ENCODE measurements at places on chromosomes 11 and 22. TPM values are rescaled to one million over a fixed set of nuclear protein-coding genes. Genes with fewer than 3 reads are reported as not detected.

The DENND5A gene
- 132 TPM for total RNA-seq

The OAF gene
- total RNA-seq: 17.8 TPM

The LRRC74B gene
- not detected for total RNA-seq

The SESN3 gene
- 10.6 TPM for total RNA-seq

The GGTLC3 gene
- not detected for total RNA-seq

The PDE2A gene
- total RNA-seq: 28.8 TPM

The MIAT gene
- 1.3 TPM for total RNA-seq

The PARVA gene
- total RNA-seq: 70.5 TPM

The UCP2 gene
- 12.0 TPM for total RNA-seq

The OR51B4 gene
- not detected for total RNA-seq

The PGM2L1 gene
- total RNA-seq: 1.8 TPM

The HMGXB4 gene
- total RNA-seq: 10.7 TPM

The CD6 gene
- total RNA-seq: 0.86 TPM

The P2RX6 gene
- total RNA-seq: 5.4 TPM

The NXPE2 gene
- total RNA-seq: 0.22 TPM

The DDX25 gene
- not detected for total RNA-seq

The C11orf16 gene
- total RNA-seq: not detected
